ENCODE measurements at places on chromosomes 7 and 10.

GRCh38 chr7:14579971-14580370 lies 322.6 kb downstream of the DGKB start:
- DNase-seq = no peak

- DNase-seq = no peak
These were observed 27.1 kb downstream of the FOXK1 start for GRCh38 chr7:4709187-4709586.

DNA sequence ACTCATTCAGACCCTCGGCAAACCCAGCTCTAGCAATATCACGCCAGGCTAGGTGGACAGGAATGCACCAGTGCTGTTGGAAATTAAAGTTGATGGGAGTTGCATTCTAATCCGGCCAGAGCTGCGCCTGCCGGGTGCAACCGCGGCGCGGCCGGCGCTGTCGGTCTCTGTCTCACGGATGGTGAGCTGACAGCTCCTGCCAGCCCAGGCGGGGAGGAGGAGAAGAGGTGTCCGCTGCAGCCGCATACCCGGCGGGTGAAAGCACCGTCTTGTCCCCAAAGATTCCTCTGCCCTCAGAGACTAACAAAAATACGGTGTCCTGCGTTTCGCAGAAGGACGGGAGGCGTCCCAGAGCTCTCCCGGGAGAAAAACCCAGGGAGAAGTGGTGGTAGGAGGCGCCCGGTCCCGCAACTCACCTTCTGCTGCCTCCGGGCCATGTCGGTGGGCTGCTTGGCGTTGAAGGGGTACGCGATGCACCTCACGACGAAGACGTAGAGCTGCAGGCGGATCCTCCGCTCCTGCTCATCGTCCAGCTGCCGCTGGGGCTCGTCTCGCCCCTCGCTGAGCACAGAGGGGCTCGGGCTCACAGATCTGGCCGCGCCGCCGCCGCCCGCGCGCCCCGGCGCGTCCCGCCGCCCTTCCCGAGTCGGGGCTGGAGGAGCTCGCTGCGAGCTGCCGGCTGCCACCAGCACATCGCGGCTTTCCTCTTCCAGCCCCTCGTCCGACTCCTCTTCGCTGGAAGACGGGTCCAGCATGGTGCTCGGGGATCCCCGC lies 490 bp downstream of the CADPS2 start:
- DNase-seq = peak; percentile 60

DNA sequence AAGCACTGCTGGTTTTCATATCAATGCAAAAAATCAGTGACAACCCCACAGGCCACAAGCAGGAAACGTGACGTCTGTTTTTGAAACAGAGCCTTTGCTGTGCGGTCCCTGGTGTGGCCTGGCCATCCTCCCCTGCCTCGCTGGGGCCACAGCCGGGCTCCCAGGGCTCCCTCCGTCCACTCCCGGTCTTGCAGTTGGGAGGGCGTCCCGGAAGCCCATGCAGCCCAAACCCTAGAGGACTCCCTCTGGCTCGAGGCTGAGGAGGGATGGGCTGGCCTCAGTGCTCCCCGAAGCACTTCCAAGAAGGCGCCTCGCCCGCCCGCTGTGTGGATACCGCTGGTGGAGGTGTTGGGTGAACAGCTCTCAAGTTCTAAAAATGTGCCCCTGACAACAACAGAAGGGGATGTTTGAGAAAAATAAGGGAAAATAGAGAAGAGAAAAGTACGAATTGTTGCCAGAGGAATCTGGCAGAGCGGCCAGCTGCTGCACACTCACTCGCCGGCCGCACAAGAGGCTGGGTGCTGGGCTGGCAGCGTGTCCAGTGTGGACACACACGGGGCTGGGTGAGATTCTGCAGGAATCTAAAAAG lies 73.5 kb downstream of the ZRANB1 start:
- no peak for DNase-seq

DNA sequence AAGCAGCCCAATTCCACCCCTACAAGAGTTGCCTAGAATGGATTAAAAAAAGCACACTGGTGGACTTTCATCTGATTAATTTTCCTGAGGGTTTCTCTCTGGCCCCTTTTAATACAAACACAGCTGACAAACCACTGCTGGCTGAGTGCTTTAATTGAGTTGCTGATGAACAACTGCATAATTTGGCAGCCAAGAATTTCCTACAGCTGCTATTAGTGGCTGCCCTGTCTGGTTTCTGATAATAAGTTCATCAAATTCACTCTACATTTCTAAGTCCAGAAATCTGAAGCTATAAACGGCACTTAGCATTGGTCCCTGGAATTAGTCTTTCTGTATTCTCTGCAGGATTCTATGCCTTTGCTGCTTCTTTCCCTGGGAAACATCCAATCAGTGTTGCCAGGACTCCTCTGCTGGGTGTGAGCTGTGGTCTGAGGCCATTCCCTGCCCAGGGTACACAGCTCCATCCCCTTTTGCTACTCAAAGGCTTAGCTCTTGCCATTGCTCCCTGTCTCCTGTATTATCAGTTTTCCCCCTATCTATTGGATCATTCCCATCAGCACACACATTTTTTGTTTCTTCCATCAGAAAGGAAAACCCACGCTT lies 110.6 kb downstream of the LSM5 start:
- DNase-seq = no peak

DNA sequence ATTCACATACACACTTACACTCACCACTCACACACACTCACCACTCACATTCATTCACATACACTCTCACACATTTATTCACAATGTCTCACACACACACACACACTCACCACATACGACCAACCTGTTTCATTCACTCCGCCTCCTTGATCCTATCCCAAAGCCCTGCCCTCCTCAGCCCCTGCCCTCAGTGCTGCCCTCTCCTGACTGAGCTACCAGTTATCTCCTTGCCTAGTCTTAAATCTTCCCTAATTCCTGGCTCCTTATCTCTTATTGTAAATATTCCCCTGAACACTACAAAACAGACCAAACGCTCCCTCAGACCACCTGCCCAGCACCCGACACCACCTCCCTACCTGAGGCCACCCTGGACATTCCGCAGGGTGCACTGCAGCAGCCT lies 26.1 kb upstream of the C10orf120 start:
- no peak for DNase-seq

- DNase-seq = peak; percentile 45
These were observed 945 bp downstream of the ADO start for GRCh38 chr10:62805231-62806099.

DNA sequence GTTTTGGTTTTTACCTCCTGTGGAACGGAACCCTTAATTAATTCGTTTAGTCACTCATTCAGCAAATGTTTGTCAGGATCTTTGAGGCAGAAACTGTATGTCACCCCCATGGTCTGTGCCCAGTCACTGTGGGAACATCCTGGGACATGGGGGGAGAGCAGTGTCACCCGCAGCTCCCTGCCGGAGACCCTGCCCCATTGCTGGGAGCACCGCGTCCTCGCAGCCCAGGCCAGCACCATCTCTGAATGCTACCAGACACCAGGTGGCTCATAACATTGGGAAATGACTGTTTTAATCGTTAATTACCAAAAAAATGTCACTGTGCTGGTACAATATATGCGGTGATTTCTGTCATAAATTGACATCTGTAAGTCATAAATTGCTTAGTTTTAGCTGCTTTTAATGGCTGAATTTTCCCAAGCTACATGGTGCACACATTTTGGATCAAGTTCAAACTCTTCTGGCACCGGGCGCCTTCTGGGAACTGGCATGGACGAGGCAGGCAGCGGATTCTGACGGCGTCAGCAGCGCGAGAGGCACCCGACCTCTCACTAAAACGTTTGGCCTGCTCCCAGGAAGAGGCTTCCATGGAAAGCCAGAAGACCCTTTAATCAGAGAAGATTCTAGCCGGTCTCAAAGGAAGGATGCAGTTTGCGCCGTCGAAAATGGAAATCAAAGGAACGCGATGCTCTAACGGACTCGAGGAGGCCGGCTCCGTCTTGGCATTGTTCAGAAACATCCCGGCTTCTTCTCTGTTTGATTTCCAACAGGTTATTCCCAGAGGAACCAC lies 184.2 kb downstream of the ADARB2 start:
- DNase-seq = no peak

DNA sequence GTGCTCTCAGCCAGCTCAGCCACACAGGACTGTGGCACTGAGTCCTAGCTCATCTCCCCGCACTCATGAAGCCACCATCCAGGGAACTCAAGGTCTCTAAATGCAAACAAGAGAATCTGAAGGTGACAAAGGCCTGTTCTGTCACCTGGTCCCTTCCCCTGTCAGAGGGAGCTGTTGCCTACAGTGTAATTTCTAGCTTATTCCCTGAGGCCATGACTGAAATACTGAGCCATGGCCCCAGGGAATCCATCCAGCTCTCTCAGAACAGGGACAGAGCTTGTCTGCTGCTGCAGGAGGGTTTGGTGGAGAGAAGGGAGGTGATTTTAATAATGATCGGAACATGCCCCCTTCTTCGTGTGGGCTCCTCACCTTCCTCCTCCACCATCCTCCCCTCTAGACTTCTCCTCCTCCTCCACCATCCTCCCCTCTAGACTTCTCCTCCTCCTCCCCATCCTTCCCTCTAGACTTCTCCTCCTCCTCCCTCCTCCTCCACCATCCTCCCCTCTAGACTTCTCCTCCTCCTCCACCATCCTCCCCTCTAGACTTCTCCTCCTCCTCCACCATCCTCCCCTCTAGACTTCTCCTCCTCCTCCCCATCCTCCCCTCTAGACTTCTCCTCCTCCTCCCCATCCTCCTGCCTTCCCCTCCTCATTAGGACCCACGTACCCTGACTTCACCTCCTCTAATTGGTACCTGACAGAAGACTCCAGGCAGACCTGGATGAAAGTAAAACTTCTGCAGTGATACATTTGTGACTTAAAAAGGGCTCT lies 338.0 kb upstream of the MKI67 start:
- peak; percentile 63 for DNase-seq

GRCh38 chr10:73647875-73648651 lies 6.8 kb upstream of the MYOZ1 start:
- DNase-seq = no peak

DNA sequence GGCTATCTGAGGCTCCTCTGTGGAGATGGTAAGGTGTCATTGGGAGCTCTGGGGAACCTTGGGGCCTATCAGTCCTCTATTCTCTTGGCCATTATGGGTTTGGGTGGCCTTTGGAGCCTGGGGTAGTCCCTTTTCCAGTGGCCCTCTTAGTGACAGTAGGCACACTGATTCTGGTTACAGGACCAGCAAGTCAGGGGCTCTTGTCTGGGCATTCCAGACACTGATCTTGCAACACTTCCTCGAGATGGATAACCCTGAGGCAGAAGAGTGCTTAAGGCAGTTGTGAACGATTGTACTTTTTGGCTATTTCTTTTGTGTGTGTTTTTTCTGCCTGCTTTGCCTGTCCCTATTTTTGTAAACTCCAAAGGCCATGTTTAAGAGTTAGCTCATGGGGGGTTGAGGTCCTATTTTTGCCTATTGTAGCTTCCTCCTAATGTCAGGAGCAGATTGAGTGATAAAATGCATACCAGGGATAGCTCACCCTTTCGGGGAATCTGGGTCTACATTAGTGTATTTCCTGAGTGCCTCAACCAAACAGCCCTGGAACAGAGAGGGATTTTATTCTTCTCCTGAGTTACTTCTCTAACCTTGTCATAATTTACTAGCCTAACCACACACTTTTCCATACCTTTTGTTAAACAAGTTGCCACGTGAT lies 61.2 kb downstream of the PRKAR2B start:
- DNase-seq = no peak

DNA sequence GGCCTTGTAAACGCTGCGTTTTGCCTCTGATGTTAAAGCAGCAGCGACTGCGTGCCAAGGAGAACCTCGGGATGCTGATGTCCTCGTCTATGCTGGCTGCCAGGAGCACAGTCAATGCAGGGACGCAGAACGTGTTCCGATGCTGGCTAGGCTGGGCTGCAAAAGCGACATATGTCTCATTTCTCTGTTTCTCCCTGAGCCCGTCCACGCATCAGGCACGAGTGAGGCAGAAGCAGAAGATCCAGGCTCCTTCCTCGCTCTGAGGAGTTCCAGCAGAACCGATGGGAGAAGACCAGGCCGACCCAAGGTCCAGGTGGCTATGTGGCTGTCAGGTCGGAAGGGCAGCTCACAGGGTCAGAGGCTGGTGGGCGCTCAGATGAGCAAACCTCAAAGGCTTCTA lies 3.7 kb upstream of the FOXL3 start:
- DNase-seq = no peak

DNA sequence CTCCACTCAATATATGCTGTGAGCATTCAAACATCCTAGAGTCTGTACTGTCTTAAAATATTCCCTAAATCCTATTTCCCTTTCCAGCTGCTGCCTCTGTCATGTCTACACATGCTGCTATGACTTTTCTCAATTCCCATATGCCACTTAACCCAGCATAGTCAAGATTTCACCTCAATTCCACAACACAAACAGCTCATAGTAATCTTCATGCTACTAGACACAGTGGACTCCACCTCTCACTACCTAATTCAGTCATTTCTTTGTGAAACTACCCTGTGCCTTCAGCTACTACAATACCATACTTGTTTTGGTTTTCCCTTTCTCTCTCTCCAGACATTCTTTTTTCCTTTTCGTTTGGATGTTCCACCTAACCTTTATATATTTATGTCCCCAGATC lies 45.5 kb downstream of the GSAP start:
- no peak for DNase-seq

GRCh38 chr10:588246-589165 lies 101.0 kb downstream of the DIP2C start:
- DNase-seq = peak; percentile 76

GRCh38 chr10:32454148-32454547 lies 8.2 kb downstream of the CCDC7 start:
- DNase-seq = peak; percentile 1

GRCh38 chr10:69375307-69376151 lies 41.2 kb downstream of the TACR2 start:
- no peak for DNase-seq

DNA sequence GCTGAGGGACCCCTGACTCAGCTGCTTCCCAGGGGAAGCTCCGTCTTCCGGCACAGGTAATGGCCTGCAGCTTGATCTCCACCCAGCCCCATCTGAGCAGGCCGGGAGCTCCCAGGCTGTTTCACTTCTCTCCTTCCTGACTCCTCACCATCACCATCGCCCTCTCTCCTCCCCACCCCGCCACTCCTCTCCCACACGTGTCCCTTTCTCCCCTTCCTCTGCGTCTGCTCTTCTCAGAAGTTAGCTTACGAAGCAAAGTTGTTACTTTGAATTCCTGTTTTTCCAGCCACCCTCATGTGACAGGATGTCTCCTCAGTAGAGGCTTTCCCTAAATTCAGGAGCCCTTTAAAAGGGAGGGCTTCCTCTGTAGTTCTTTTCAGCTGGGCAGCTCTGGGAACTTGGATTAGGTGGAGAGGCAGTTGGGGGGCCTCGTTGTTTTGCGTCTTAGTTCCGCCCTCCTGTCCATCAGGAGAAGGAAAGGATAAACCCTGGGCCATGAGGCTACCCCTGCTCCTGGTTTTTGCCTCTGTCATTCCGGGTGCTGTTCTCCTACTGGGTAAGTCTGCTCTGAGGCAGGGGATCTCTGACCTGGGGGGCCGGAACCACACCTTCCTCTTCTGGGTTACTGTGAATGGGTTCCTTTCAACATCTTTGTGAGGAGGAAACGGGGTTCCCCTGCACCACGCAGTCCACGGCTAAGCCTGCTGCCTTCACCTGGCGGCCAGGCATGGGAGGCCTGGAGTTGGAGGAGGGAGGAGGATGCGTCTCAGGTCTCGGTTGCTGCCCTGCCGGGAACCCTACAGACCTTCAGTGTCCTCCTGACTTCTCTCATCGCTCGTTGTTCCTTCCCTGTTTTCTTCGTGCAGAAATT lies at the start of gene MRC1:
MRC1 (plus strand) TSS at position 378 of the 871 bp plus-strand sequence; CDS start at position 496, 118 bp downstream.
- DNase-seq = no peak

GRCh38 chr10:76451911-76452310 lies 1020.5 kb downstream of the LRMDA start:
- no peak for DNase-seq
